ENCODE measurements at places on chromosomes 4 and X. TPM values are rescaled to one million over a fixed set of nuclear protein-coding genes. Genes with fewer than 3 reads are reported as not detected.
A peak's percentile ranks its signal among the peaks of the same experiment; 100 is the strongest.

DNA sequence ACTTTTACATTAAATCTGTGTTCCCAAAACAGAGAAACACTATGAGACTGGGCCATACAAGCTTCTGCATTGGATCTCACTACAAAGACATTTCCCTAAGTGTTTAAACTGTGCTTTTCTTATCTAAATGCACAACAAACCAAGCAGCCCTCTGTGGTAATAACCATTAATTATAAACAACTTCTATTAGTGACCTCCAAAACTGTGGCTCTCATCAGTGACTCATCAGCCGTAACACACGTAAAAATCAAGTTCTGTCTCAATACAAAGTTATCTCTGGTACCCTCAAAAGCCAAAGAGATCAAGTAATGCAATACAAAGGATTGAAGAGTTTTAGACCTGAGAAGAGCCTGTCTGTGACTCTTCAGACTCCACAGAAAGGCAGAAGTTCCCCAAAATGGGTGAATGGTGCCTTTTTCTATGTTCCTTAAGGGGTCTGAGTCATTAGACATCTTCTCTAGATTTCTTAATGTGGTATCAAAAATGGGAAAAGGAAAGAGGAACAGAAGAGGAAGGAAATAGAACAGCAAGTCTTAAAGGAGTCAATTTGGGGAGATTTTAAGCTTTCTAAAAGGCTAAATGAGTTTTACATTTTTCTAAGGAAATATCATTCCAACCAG is 189.8 kb upstream of the PPP1R2C start:
- no peak for DNase-seq

DNA sequence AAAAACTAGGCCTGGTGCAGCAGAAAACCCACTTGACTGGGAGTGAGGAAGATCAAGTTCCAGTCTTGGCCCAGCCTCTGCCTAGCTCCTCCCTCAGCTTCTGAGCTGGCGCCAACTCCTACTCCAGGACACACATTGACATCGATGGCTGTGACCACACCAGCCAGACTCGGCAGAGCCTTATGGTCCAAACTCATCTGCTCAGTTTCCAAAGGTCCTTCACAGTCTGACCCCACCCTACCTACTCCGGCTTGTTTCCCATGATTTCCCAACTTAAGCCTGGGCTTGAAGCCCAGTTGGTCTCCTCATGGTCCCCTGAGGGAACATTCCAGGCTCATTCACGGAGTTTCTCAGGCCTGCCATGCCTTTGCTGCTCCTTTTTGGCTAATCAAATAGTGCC is 10.1 kb downstream of the ELF4 start:
- DNase-seq, result peak; percentile 70

The SPON2 gene
- 95.4 TPM for total RNA-seq

DNA sequence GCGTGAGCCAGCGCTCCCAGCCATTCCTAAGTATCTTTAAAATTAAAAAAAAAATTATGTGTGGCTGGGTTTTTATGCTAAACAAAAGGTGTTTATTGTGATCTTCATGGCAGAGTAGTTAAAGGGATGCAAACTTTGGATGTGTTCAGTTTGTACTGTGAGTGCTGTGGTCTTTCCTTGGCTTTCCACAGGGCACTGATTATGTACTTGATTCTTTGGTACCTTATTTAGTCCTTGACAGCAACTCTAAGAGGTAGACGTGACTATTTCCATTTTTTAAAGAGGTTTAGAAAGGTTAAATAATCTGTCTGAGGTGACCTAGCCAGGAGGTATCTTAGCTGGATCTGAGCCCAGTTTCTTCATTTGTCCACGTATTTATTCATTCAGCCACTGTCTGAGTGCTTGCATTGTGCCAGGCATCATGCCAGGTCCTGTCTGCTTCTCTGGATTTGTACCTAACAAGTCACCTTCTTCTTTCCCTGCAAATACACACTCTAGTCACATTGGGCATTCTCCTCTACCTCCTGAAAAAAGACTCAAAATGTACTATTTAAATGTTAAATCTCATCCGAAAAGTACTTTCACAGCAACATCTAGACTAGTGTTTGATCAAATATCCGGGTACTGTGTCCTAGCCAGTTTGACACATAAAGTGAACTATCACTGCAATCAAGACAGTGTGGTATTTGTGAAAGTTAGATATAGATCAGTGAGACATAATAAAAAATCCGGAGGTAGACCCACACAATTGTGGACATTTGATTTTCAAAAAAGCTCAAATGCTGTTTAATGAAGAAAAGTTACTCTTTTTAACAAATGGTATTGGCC is 31.5 kb downstream of the WWC2 start:
- DNase-seq, result no peak

DNA sequence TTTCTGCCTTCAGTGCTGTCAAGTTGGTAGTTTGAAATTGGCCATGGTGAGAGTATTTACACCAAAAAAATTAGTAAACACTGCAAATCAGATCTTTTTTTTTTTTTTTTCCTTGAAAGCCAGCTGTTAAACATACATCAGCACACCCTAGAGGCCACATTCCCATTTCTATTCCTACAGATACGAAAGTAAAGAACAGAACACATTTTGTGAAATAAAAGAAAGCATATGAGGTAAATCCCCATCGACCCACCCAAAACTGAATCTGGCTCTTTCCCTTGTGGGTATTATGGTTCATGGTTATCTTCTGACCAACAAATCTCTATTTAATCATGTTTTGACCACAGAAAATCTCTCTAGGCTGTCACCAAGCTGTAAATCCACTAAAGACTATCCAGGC is 41.8 kb upstream of the AP1AR start:
- no peak for DNase-seq

DNA sequence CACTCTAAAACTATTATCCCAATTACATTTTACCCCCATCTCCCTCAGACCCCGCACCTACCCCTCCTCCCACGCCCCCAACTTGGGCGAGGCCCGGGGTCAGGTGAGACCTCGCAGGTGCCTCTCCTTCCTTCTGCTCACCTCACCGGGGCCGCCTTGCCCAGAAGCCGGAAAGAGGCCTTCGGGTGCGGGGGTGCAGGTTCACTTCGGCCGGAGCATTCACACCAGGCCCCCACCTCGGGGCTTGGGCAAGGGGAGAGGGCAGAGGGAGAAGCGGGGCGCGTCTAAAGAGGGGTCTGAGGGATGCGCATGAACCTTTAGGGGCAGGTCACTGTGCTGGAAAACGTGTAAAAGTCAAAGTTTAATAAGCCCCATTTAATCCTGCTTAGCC is 427 bp downstream of the ZNF182 start:
- DNase-seq, result no peak

DNA sequence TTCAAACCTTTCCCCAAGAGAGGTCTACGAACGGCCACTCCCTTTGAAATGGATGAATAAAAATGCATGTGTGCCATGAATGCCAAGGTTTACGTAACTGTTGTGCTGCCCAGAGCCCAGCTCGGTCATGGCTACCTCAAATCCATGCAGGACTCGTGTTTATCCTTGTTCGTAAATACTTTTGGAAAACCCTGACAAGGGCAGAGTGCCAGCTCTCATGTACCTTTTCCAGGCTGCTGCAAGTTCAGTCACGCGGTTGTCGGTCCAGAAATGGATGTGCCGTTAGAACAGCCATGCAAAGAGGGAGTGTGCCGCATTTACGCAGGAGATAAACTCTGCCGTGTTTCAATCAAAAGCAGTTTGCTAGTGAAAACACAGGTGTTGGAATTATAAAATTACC is 123.4 kb downstream of the AMELX start:
- DNase-seq, result no peak

The C4orf33 gene
- total RNA-seq, result 10.9 TPM

DNA sequence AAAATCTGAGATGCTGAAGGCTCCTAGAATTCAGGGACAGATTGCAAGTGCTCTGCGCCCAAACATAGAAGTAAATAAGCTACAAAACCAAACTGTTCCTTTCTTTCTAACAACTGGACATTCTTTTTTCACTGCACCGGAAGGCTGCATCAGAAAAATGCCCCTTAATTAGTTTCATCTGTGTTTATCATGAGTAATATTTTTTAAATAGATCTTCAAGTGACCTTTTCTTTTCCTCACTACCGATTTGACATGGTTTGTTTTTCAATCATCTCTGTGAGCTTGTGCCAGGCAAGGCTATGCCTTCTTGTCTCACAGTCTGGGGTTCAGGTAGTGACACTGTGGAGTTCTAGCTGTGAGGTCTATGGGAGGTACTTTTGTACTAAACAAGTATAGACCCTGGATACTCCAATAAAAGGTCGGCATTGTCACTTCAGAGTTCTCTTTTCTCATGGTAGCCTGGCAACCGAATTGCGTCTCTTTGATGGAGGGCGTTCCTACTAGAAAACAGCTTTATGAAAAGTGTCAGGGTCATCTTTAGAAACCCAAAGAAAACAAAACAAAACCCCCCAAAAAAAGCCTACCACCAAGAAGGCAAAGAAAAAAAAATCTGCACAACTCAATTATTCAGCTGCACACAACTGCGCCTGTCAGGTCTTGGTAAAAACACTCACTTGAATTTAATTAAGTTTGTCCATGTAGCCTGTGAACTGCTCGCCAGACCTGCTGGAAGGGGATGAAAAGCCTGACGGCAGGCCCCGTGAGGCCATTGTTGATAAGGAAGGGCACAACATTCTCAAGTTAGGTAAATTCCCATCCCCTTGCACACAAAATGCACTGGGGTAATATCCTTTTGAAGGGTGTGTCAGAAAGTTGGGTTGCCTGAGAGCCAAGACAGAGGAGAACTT is 22.8 kb upstream of the ADAMTS3 start:
- DNase-seq, result no peak

DNA sequence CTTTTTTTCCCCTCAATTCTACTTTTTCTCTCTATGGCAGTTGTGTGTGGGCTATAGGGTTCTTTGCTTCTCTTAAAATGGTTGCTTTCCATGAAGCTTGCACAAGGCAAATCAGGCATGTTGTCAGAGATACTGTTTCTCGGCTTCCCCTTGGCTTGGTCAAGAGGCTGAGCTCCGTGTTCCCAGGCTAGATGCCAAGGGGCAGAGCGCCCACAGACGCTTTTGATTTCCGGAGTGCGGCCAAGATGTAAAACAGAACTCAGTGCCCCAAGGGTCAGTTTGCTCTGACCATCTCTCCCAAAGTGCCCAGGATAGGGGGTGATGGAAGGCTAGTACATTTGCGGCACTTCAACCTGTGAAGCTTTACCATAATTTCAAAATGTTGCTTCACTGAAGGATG is 64.2 kb upstream of the DIPK2B start:
- no peak for DNase-seq

The CXCL1 gene
- total RNA-seq, result not detected

- no peak for DNase-seq
Observed at GRCh38 chr4:55475394-55476243, 71.1 kb downstream of the CLOCK start.

- peak; percentile 27 for DNase-seq
Observed at GRCh38 chr4:2930758-2931511, 32.3 kb downstream of the NOP14 start.

DNA sequence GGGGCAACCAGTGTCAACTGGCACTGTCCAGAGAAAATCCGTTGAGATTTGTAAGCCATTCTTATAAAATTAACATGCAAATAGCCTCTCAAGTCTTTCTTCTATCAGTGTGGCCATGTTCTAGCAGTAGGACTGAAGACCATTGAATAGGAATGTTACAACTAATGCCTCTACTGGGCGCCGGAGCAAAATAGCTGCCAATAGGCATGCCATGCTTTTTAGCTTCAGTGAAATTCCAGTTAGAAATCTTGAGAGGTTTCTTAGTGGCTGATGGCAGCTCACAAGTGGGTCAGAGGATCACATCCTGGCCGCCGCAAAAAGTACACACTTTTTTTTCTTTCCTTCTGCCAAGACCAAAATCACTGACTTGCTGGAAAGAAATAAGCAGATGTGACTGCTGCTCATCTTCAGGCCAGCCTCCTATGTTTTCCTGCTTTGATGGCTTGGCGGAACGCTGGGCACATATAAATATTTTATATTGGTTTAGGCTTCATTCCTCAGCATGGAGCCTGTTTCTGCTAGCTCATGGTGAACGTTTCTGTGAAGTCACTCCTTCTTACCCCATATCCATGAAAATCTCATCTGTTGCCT is 293.1 kb downstream of the TENM3 start:
- DNase-seq, result no peak

The PNMA3 gene
- 4.8 TPM for total RNA-seq
